Putamen (tissue), 1 donor: ENCODE measurements at places on chromosomes 4 and X.
A peak's percentile ranks its signal among the peaks of the same experiment; 100 is the strongest.

- no peak for DNase-seq
These were observed 665 bp downstream of the TRPC5OS start for GRCh38 chrX:111876646-111877045.

- no peak for DNase-seq
These were observed 104.3 kb upstream of the RAPGEF2 start for GRCh38 chr4:158998624-158999023.

- DNase-seq = no peak
These were observed 22.3 kb downstream of the PJA1 start for GRCh38 chrX:69142788-69143469.

DNA sequence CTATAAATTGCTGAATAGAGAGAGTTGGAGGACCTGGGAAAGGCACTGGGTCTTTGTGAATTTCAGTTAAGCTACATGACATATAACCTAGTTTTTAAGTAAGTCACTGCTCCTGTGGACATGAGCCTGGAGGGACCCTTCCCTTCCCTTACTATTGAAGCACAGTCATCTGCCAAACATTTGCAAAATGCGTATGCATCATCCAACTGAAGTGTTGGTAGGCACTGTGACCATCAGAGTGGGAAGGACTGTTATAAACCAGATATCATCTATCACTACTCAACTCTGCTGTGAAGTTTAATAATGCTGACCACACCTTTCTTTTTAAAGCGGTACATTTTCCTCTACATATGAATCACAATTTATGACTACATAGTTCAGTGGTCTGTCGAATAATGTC, 5.2 kb downstream of the GABRA3 start:
- DNase-seq = no peak

DNA sequence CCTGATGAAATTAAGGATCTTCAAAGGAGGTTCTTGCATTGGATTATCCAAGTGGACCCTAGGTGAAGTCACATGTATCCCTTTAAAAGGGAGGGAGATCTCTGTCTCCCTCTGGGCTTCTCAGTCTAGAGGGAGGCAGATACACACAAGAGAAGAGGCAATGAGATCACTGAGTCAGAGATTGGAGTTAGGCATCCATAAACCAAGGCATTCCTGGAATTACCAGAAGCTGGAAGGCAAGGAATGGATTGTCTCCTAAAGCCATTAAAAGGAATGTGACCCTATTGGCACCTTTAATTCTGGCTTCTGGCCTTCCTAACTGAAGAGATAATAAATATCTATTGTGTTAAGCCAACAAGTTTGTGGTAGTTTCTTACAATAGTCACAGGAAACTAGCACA, 383.2 kb downstream of the PACRGL start:
- DNase-seq = no peak

GRCh38 chr4:6278801-6279197, 9.1 kb downstream of the WFS1 start:
- no peak for DNase-seq

GRCh38 chrX:25872786-25873185, 265.4 kb upstream of the MAGEB18 start:
- DNase-seq = no peak

DNA sequence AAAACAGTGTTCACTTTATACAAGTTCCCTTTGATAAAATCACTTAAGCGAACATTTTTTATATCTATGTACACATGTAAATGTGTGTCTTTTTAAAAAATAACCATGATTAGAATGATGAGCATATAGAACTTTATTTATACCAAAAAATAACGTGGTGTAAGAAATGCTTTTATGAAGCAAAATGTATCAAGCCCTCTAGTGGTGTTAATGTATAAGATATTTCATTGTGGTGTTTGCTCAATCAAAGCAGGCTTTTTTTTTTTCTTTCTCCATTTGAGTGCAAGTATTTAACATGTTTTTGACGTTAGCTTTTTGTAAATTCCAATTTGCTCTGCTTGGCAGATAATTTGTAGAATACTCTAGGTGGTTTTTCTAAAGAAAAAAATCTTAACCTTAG, 2092.4 kb upstream of the TENM3 start:
- DNase-seq = no peak

- DNase-seq = no peak
These were observed 25.6 kb downstream of the DHRSX start for GRCh38 chrX:2474963-2475726.

GRCh38 chrX:63657821-63658220, 127.2 kb downstream of the ARHGEF9 start:
- peak; percentile 20 for DNase-seq

- no peak for DNase-seq
These were observed 111.9 kb upstream of the GALNT7 start for GRCh38 chr4:173056710-173057109.

- DNase-seq = no peak
These were observed 34.6 kb downstream of the PRPS2 start for GRCh38 chrX:12825801-12826200.

GRCh38 chr4:133146574-133147241, 2.4 kb upstream of the PCDH10 start:
- peak; percentile 89 for DNase-seq

DNA sequence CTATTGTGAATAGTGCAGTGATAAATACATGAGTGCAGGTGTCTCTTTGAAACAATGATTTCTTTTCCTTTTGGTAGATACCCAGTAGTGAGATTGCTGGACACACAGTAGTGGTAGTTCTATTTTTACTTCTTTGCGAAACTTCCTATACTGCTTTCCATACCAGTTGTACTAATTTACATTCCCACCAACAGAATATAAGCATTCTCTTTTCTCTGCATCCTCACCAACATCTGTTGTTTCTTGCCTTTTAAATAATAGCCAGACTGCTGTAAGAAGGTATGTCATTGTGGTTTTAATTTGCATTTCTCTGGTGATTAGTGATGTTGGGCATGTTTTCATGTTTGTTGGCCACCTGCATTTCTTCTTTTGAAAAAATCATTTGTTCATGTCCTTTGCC, 105.9 kb downstream of the COL4A6 start:
- DNase-seq = no peak

GRCh38 chrX:70079870-70080269, 17.6 kb downstream of the OTUD6A start:
- DNase-seq = no peak

- no peak for DNase-seq
These were observed 298.1 kb downstream of the INPP4B start for GRCh38 chr4:142547974-142548373.

GRCh38 chrX:68648960-68649359, 1.5 kb downstream of the STARD8 start:
- no peak for DNase-seq

GRCh38 chrX:37800717-37801116, 20.9 kb downstream of the CYBB start:
- no peak for DNase-seq

DNA sequence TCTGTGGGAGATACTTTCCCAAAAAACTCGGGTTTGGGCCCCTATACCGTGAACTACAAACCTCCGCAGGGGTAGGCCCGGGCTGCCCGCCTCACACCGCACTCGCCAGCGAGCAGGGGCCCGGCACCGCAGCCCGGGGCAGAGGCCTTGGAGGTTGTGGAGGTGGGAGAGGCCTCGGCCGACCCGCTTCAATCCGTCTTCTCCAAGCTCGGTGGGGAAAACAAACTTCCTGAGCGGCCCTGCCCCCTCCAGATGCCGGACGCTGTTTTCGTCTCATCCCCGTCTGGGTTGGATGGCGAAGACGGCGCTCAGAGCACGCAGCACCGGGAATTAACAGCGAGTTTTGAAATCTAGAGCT, 442 bp upstream of the MCUB start:
- DNase-seq = no peak

GRCh38 chrX:19954335-19955096, 36.3 kb downstream of the BCLAF3 start:
- DNase-seq = no peak

GRCh38 chr4:166622425-166622977, 611.8 kb downstream of the SPOCK3 start:
- no peak for DNase-seq

GRCh38 chr4:165325732-165326512, 1.5 kb upstream of the MSMO1 start:
- no peak for DNase-seq
